ENCODE measurements at places on chromosomes 6 and 20. TPM values are rescaled to one million over a fixed set of nuclear protein-coding genes. Genes with fewer than 3 reads are reported as not detected.

DNA sequence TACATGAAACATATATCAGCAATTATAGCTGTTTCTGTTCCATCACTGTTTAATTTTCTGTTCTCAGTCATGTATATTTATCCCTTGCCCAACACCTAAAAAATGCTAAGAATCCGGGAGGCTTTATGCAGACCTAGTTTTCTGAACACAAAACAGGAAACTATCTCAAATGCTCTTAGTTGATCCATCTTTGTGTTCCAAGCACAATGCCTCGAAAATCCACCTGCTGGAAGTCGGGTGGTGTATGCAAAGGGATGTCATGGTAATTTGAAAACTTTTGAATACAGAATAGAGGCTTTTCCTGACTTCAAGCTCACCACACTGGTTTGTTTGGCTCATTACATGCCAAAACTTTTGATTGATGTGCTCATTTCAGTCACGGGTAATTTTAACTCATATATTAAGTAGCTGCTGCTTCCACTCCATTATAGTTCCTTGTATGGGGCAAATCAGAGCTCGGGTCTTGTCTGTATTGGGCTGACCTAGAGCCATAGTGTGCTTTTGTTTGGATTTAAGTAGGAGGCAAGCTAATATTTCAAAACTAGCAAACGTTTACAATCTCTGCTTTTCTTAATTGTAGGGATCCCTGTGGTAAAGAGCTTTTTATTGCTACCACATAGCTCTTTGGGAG lies 646.5 kb upstream of the EPHA7 start:
- no peak for DNase-seq

Gene ESF1
- total RNA-seq, result 14.3 TPM

- DNase-seq, result peak; percentile 79
Observed at GRCh38 chr6:62285612-62286469, at the start of gene KHDRBS2. Gene KHDRBS2, minus strand, starts transcription at chr6:62286225.

DNA sequence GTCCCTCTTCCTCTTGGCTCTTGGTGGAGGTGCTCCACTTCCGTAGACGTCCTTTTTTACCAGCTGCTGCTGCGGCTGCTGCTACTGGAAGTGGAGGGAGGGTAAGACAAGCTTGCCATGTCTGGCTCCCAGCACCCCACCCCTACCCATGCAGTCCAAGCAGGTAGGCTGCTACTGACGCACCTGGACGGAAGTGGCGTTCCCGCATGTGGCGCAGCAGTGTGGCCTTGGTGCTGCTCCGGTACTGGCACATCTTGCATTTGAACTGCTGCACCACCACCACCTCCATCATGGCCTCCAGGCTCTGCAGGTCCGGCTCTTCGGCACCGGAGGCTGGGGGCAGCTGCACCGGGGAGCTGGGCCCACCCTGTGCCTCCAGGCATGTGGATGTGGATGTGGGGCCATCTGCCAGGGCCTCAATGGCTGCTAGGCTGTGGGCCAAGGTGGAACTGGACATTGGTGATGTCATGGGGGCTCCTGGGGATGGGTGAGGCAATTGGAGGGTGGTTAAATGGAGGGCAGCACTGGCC lies 4.4 kb downstream of the ZNF335 start:
- peak; percentile 56 for DNase-seq

Measured in right cardiac atrium (tissue), 5 donors.